T-helper 22 cell (primary cell): ENCODE measurements at places on chromosomes 16 and 17.

- peak; percentile 8 for DNase-seq
Observed at GRCh38 chr17:72634621-72635020, 457.9 kb downstream of the SLC39A11 start.

DNA sequence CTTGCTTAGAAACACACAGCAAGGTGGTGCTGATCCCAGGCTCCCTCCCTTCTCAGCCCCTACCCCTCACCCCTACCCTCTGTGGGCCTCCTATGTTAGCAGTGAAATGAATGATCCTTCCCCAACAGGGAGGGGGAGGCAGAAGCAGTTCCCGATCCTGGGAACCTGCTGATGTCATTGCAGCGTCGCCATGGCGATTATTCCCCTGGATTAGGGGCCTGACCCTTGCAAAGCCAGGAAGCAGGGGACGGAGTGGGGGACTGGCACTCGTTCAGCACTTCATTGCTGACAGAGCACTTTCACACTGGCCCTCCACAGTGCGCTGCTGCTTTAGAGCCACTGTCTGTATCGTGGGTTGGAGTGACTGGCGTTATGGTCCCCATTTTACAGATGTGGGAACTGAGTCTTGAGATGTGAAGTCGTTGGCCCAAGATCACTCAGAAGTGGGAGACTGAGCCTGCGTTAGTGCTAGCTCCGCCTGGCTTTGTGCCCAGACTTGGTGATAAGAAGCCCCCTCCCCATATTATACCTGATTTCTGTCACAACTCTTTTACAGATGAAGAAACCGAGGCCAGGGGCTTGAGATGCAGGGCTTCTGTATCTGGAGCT is 26.6 kb downstream of the LASP1 start:
- DNase-seq, result no peak

DNA sequence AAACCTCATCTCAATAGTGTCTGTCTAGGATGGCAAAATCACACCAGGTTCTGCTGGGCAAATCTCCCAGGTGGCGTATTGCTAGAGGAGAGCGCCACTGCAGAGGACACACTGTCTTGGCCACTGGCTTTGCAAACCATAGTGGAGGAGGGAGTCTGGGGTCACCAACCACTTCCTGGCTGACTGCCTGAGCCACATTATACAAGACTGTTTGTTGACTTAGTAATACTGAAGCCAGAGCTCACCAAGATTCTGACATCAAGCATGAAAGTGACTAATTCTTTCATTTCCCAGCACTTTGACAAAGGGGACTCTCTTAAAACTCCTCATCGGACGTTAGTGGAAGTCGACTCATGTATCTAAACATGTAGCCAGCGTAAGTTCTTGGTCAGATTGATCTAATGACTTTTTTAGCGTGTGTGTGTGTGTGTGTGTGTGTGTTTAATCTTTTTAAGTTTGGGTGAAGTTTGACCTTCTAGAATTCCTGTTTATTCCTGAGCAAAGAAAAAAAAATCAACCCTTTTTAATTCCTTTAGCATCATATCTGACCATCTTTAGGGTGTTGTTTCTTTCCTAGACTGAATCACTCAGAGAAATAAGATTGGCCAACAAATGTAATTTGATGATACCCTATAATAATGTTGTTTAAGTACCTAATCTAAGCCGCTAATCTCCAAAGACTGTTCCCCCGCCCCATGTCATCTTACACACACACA is 13.7 kb downstream of the PITPNC1 start:
- peak; percentile 37 for DNase-seq

DNA sequence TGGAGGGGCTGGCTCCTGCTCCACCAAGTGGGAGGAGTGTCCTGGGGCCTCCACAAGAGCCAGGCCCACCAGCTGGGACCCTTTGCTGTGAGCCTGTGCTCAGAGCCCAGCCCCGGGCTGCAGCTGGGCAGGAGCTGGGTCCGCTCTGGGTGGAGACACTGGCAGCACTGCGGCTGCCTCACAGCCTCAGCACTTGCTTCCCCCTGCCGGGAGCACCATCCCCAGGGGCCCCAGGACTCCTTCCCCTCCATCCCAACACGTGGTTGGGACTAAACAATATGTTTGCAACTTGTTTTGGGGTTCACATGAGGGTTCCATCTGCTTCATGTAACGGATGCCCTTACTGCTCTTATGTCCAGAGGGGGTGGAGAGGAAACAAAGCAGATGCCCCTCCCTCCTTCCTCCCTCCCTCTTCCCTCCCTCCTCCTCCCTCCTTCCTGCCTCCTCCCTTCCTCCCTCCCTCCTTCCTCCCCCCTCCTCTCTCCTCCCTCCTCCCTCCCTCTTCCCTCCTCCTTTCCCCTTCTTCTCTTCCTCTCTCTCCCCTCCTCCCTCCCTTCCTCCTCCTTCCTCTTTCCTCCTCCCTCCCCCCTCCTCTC is 16.3 kb upstream of the CBFA2T3 start:
- DNase-seq, result no peak

DNA sequence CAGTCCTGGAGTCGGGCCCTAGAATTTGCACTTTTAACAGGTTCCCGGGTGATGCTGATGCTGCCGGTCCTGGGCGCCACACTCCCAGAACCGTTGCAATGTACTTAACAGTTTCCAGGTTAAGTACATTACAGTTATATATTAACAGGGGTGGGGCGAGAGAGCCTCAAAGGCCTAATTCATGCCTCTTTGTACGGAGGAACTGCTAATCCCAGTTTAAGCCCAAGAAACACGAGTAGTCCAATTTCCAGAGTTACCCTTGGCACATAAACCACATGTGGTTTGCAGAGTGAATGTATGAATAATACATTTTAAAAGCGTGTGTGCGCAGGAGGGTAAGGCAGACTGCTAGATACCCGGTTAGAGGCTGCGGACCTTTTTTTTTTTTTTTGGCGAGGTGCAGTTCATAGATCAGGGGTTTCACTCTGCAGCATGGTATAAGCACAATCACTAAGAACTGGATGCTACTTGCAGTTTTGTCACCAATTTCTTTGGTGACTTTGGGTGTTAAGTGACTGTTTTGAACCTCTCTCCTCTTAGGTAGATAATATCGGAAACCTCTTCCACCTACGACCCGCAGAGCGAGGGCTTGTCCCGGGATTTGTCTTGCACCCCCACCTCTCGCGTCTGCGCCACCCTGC is 713 bp downstream of the COX11 start:
- DNase-seq, result no peak

- no peak for DNase-seq
Observed at GRCh38 chr17:75512926-75513640, 2.3 kb downstream of the CASKIN2 start.

- no peak for DNase-seq
Observed at GRCh38 chr16:72012607-72013006, 4.1 kb downstream of the DHODH start.

DNA sequence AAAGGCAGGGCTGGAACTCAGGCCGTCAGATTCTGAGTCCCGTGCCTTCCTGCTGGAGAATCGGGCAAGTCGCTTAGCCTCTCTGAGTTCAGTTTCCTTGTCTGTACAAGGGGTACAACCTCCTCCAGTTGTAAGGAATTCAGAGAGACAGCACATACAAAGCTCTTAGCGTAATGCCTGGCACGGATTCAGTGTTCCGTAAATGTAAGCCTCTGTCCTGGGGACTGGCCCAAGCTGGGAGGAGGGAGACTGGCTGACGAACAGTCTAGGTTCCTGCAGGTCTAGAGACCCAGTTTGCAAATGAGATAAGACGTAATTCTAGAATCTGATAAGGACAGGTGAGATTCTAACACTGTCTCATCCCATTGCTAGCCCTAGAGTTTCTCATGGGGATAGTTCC is 9.9 kb downstream of the METTL22 start:
- DNase-seq, result no peak

DNA sequence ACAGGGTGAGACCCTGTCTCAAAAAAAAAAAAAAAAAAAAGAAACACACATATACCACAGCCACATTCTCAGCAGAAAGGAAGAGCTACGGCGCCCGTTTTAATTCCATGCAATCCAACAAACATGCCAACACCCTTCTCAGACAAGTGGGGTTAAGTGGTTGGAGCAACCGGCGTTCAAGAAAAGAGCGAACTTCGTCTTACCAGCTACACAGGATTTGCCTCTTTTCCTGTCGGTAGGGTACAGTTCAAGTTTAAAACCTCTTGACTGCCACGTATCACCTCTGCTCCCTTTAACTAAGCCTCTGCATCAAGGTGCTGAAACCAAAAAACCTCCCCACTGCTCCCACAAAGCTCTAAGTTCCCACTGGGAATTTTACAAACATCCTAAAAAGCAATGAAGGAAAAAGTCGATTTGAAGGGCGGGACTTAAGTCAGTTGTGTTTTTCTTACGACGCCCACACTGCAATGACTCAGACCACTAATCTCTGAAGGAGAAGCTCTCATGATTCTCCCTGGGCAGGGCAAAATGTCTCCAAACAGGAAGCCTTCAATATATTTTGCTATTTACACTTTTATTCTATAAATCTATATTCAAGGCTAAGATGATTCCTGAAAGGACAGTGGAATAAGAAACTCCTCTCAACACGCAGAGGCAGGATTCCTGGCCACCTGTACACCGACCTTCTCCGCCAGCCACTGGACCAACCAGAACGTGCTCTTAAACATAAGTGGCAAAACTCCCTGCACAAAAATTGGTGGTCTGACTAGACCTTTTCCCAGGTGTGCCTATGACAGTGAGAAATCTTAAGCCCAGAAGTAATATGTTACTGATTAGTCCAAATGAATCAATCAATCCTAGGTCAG is 18.8 kb downstream of the SRP68 start:
- no peak for DNase-seq

GRCh38 chr17:74485022-74485743 is 18.7 kb downstream of the CD300A start:
- DNase-seq, result no peak

DNA sequence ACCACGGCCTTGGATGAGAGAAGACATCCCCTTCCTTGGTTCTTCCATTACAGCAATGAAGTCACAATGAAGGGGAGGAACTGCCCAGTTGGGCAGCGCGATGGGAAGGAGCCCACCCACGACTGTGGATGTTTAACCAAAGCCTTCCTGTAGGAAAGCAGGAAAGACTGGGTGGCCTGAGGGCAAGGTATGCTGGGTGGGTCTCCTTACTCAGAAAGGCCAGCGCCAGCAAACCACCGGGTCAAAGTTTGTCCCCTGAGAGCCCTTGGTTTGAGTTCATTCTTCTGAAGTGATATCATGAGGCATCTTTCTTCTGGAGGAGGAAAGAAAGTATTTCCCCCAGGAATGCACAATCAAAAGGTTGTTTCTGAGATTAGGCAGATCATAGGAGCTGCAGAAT is 105.2 kb downstream of the C16orf95 start:
- no peak for DNase-seq

DNA sequence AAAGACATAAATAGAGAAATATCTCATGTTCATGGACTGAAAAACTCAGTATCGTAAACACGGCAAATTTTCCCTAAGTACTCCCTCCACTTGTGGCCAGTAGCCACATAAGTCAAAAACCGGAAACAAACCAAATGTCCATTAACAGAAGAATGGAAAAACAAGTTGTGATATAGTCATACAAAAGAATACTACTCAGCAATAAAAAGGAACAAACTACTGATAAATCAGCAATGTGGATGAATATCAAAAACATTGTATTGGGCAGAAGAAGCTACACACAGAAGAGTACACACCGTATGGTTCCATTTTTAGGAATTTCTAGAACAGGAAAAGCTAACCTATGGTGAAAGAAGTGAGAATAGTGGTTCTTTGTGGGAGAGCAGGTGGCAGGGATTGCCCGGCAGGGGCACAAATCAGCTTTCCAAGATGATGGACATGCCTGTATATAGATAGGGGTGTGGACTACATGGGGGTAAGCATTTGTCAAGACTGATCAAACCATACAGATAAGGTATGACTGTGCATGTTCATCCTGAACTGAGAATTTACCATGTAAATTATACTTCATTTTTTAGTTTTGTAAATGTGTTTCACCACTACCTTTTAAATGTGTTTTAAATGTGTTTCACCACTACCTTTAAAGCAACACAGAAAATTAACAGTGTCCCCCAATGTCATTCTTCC is 172.8 kb upstream of the CDH5 start:
- DNase-seq, result no peak
